ENCODE measurements at places on chromosomes 3 and 15.
A peak's percentile ranks its signal among the peaks of the same experiment; 100 is the strongest.

- DNase-seq: no peak
These were observed 67.7 kb downstream of the IFT80 start for GRCh38 chr3:160331127-160331937.

DNA sequence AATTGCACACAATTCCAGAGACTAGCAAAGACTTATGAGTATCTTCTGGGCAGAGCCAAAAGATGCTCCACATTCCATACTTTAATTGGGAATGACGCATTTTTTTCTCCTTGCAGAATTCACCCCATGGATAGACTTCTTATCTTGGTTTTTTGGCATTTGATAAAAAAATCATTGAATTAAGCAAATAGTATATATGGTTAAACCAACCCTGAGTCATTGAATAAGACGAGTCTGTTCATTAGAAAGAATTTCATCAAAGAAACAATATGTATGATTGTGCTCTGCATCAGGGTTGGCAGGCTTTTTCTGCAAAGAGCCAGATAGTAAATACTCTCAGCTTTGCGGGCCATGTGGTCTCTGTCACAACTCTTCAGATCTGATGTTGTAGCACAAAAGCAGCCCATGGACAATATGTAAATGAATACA, 9.2 kb upstream of the PDZRN3 start:
- no peak for DNase-seq

GRCh38 chr15:65409036-65409631, 13.6 kb downstream of the IGDCC4 start:
- no peak for DNase-seq

GRCh38 chr15:68782589-68783161, 38.0 kb downstream of the ANP32A start:
- no peak for DNase-seq

DNA sequence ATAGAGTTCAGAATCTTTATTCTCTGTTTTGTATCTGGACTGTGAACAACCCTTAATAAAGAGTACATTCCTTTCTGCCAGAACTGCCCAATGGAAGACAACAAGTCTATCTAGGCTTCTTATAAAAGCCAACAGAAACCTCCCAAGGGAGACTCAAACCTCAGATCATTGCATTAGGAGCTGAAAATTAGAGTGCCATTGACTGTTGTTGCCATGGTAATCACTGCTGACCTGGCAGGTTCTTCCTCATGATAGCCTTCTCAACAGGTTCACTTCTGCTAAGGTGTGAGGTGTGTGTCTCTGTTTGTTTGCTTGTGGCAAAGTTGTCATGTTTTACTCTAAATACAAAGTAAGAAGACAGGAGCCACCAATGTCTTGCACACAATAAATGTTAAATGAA, 79.2 kb downstream of the TMEM108 start:
- DNase-seq: peak; percentile 96

DNA sequence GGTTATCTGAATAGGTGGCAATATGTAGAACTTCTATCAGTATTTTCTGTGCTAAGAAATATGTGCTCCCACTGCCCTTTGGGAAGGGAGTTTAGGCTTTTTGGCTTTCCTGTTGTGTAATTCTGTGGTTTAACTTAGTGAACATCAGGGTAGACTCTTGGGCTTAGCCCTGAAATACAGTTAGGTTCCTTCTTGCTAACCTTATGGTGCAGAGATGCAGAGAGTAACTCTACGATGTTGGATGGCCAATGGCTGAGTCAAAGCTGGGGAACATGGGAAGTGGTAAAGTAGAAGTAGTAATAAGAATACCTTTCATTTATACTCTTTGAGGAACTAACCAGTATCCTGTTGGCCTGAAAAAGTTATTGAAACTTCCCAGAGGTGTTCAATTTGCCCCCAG, 80.8 kb upstream of the IL12A start:
- no peak for DNase-seq

DNA sequence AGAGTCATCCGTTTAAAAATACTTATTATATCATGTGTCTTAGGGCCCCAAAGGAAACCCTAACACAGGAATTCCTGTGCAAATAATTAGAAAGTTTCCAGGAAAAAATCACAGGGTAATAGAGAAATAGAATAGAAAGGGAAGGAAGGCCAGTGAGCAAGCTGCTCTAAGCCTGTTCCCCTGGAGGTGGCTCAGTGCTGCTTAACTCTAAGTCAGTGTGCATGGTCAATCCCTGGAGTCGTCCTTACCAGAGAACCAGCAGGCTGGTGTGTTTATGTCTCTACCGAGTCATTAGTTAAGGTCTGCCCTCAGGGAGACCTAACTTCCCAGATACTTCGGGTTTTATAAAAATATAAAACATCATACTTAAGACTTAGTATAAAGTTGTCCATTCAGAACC, 21.0 kb upstream of the MCF2L2 start:
- no peak for DNase-seq

DNA sequence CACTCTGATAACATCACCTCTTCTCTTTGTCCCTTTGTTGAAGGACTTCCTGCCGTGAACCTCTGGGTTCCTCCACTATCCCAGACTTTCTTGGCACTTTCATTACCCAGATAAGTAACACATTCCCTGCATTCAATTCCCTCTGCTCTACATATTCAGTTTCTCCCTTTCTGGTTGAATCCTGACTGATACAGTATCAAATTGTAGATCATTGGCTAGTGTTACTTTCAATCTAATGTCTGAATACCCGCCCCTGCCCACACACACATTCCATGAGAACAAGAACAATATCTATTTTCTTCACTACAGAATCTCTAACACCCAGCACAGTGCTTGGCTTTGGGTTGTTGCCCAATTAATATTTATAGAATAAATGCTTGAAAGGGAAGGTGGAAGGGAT, 163.5 kb downstream of the ABHD5 start:
- no peak for DNase-seq

- no peak for DNase-seq
These were observed 80.9 kb upstream of the SOX2 start for GRCh38 chr3:181630853-181631252.

- DNase-seq: no peak
These were observed 412.3 kb upstream of the TPRG1 start for GRCh38 chr3:188759336-188760005.

- no peak for DNase-seq
These were observed 96.2 kb upstream of the TRPM1 start for GRCh38 chr15:31197497-31198414.

GRCh38 chr3:186596568-186597287, 16.1 kb upstream of the AHSG start:
- peak; percentile 74 for DNase-seq

- DNase-seq: no peak
These were observed 10.6 kb upstream of the SLC9C1 start for GRCh38 chr3:112304611-112305010.

DNA sequence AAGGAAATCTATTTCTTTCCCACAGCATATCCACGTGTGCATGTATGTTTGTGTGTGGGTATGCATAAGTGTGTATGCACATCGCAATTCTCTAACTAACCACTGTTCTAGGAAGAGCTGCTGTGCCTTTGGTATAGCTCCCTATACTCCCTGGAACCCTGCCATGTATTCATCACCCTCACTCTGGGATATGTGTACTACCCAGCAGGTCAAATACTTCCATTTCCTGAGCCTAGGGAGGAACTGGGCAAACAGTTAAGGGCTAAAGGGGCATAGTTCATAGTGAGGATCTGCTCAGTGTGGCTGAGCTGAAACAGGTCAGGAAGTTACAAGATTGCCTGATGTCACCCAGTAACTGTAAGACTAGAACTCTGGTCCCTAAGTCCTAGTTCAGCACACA, 260.4 kb downstream of the RPLP1 start:
- no peak for DNase-seq

GRCh38 chr3:114746502-114746901, 400.6 kb downstream of the ZBTB20 start:
- no peak for DNase-seq

GRCh38 chr3:32947789-32948238, 3.6 kb upstream of the CCR4 start:
- peak; percentile 20 for DNase-seq

DNA sequence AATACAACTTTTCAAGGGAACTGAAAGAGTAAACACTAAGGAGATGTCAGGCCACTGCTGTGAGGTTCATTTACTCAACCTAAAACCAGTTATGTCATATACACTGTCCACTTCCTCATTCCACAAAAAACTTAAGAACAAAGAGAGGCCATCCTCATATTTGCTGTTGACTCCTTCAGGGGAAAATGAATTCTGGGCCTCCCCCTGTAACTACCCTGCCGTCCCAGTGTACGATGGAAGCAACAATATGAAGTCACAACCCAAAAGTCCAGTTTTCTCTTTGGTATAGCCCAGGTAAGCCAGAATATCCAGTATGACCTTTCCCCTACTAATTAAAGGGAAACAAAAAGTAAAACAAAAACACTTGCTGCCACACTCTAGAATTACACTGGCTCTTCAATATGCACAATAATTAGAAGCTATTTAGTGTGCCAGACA, 16.2 kb downstream of the CEP152 start:
- no peak for DNase-seq

- DNase-seq: no peak
These were observed 9.7 kb downstream of the COL8A1 start for GRCh38 chr3:99648101-99648500.

GRCh38 chr3:192986379-192986778, 68.7 kb upstream of the MB21D2 start:
- DNase-seq: no peak

DNA sequence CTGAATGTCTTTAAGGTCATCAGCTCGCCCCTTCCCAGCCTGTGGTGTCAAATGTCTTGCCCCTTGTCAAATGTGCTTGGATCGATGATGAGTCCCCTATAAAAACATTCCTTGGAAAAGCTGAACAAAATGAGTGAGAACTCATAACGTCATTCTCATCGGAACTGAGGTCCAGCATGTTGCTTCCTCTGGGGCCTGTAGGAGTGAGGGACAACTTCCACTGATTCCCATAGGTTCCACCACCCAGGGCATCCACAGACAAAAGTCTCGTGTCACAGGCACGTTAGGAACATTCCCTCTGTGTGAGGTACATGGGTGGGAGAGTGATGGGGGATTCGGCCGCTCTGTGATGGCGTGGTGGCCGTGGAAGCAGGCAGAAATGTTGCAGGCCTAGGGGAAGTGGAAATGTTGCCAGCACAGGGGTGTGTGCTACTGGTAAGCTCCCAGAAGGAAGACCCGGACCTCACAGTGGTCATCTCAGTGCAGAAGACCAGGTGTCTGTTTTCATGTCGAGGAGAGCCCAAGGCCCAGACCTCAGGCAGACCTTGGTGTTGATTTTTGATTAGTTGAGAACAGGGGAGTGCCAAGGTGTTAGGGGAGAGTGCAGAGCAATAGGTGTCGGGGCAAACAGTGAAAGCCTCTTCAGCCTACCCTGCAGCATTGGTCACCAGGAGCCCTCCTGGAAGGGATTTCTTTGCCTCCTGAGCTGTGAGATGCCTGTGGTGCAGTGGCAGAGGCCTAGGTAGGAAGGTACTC, 96.8 kb downstream of the SNRPN start:
- no peak for DNase-seq

DNA sequence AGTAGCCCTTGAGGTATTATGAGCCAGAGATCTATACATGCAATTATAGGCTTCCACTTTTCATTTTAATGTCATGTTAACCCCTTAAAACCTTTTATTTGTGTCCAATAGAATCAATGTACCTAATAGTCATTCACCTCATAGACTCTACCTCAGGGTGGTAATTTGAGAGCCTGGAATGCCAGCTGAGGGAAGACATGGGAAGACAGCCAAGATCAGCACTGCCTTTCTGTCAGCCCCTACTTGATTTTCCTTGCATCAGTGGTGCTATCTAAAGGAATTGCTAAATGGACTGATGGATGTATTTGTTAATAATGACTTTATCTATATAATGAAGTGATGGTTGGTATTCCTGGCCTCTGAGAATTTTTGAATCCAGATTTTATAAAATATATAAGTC, 113.3 kb upstream of the GBE1 start:
- DNase-seq: no peak

- no peak for DNase-seq
These were observed 365.0 kb downstream of the NLGN1 start for GRCh38 chr3:173762501-173762900.

DNA sequence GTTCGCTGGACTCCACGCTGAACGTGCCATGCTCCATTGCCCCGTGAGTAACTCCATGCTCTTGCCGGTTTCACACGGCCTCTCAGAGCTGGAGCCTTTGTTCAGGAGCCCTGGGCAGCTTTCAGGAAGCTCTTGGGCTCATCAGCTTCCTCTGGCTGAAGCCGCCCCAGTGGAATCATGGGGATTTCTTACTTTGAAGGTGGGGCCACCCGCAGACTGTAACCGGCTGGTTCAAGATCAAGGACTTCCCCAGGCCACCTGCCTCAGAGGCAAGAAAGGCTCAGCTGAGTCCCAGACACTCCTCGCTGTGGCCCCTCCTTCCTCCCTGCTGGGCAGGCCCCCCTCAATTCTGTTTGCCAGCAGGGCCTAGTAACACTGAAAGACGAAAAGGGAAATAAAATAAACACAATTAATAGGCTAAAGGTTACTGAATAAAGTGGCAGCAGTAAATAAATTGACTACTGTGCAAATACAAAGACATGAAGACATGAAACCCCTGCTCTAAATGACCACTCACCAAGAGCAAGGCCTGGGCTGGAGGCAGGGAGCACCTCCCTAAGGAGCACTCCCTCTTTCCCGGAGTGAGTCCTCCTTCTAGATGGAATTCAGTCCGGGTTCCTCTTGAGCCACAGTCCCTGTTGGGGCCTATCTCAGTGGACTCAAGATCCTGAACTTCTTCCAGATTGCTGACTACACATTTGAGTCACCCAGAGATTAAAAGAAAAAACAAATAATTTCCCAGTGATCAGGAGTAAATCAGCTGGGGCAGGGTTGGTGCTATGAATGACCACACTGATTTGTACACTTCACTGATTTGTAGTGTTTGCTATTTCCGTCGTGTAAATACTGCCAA, 51.0 kb downstream of the ZDHHC19 start:
- DNase-seq: peak; percentile 92

DNA sequence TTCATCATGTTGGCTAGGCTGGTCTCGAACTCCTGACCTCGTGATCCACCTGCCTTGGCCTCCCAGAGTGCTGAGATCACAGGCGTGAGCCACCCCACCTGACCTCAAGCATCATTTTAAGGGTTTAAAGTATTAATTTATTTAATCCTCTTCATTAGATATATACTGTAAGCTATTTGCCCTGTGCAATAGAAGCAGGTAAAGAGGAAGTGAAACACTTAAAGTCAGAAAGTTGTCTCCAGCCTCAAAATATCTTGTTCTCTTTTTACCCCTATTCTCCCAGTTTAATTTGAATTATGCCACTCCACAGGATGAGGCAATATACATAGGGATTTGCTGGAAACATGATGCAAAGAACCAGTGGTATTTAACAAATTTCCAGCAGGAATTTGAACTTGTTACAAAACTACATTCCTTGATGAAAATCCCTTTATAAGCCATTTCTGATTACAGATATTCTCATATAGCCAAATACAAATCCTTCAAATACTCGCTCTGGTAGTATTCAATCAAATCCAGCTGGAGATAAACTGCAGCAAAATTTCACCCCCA, 2.0 kb downstream of the NDUFB5 start:
- DNase-seq: no peak

GRCh38 chr3:127738192-127738840, 65.6 kb downstream of the ABTB1 start:
- DNase-seq: no peak

DNA sequence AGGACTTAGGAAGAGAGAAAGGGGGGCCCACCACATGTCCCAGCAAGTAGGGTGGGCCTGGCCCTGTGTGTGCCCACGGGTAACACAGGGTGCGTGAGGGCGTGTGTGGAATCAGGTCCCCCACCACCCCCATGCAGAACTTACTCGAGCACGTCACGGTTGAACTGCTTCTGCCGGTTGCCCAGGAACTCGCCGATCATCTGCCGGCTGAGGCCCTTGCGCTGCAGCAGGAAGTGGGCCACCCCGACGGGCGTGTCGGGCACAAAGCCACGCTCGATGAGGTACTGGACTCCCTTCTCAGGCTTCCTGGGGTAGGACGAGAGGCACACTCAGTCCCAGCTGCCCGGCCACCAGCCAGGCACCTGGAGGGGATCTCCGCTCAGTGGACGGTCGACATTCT, 83.1 kb upstream of the RPL32 start:
- DNase-seq: no peak
